Activated CD8-positive, alpha-beta memory T cell treated with anti-CD3 and anti-CD28 coated beads, Interleukin-2, amount 10 ng/mL, durations not matched to agents 7 days and 5 days (primary cell): ENCODE measurements at places on chromosomes 7 and 10.

DNA sequence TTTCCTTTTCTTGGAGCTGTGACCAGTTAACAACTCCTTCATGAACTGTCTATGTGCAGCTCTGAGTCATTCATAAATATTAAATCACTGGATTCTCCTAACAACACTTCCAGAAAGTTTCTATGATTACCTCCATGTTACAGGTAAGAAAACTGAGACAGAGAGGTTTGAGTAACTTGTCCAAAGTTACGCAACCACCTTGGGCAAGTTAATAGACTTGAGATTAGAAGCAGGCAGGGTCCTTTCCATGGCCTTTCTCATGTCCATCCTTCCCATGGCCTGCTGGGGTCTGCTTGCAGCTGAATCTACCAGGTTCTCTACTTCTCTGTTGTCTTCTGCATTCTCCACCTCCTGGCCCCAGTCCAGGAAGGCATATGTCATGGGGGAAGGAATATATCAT is 648.8 kb upstream of the MKI67 start:
- DNase-seq = no peak

- no peak for DNase-seq
Measured at GRCh38 chr10:124425227-124425962, 6.7 kb upstream of the OAT start.

- no peak for DNase-seq
Measured at GRCh38 chr7:40586197-40586596, 451.4 kb downstream of the SUGCT start.

DNA sequence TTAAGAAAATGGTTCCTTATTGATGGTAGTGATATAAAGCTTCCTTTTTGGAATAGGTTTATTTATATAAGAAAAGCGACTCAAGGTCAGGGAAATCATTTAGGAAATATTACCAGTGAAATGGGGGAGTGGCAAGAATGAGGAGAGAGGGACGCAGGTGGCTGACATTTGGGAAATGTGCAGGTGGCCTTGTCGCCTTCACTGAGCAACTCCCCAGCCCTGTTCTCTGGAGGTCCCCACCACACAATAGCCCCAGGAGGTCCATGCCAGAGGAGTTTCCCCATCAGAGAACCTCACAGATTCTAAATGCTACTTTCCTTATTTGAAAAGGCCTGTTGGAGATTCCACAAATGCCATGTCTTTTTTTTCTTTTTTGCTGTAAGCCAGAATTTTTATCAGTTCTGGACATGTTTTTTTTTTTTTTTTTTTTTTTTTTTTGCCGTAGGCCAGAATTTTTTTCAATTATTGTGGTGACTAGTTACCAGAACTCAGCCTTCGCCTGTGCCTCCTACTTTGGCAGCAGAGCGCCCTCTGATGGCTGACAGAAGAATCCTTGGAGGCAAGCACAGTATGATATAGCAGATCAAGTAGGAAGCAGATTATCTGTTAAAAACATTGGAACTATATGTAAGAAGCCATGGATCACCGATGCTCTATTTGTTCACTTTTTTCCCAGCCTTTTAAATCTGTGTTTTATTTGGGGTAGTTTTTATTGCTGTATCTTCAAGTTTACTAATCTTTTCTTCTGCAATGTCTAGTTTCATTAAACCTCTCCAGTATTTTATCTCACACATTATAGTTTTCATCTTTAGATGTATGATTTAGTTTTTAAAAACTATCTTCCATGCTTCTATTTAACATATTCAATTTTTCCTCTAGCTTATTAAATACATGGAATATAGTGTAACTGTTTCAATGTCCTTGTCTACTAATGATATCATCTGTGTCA is 18.6 kb downstream of the OPALIN start:
- DNase-seq = peak; percentile 73

DNA sequence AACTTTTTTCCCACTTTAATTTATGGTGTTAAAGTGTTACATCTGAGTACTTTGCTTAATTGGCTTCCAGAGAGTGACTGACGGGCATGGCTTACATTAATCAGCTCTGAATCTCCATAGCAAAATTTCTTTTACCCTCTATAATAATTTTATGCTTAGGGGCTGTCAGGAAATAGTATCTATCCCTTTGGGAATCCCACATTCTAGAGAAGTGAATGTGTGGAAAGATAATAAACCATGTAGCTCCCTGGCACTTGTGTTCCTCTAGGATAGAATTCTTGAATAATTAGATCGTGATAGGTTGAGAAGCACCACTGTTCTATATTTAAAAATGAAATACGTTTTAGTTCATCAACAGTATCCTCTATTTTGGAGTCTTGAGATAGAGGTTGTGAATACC is 89.6 kb downstream of the DNAJB9 start:
- no peak for DNase-seq

GRCh38 chr10:120508393-120508792 is 51.4 kb downstream of the PLPP4 start:
- DNase-seq = peak; percentile 42

DNA sequence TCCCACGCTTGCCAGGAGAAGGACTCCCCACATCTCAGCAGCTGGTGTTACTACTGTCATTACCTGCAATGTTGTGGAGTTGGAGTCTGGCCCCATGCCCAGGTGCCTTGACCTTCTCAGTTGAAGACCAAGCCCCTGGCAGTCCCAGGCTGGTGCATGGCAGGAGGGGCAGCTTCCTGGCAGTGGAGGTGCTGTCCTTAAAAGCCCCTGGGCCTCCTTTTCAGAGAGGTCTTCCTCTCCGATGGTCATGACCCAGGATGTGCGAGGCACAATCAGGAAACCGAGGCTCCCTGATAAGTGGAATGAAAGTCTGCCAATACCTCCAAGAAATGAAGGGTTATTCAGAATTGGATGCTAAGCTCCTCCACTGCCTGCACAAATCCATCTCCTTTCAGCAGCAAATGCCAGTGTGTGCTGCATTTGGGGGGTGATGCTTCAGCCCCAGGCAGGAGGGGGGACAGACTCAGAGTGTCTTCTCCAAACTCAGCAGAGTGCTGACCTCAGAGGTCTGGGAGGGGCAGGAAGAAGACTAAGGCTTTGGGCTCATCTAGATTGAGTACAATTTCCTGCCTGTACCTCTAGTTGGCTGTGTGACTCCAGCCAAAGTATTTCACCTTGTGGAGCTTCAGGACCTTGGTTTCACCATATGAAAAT is 97.0 kb upstream of the DDC start:
- peak; percentile 83 for DNase-seq
